NCI-H2081 treated with DMSO at 0.1 percent for 48 hours (cell line): ENCODE measurements at places on chromosomes 3 and 15.

DNA sequence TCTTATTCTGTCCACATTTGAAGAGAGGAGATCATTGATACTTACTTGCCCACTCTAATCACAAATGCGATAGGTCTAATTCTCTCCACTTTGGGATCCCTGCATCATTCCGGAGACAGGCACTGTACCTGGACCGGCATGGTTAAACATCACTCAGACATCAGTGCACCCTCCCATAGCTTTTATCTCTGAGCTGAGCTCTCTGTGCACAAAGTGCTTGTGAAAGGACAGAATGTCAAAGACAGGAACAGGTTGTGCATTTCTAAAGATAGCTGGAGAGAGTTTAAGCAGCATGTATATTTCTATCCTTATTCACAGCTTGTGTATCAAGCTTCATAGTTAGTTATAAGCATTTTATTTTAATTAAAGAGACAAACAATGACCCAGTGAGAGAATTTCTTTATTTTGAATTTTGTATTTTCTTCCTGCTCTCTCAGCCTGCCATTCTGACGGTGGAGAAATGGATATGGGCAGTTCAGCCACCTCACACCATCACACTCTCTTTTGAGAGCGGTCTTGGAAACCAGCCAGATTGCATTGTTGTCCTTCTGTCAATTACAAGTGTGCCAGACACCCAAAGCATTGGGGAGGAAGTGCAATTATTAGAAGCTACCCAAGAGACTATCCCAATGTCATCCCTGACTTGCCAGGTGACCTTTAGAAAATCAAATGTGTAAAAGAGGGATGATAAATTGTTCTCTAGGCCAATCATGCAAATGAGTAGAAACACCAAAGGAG lies 65.2 kb upstream of the CHL1 start:
- no peak for DNase-seq

DNA sequence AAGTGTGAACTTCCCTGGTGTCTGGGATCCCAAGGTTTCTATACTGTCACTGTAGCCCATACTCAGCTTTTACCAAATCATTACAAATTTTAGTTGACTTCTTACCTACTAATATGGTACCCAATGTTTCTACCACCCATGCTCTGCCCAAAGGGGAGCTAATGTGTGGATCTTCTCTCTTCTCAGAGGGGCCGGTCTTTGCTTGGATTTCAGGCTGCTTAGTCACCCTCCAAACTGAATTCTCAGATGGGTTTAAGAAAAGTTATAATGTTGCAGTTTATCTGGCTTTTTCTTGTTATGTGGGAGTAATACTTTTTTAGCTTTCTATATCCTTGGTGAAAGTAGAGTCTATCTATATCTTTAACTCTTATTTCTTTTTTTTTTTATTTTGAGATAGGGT lies 67.1 kb upstream of the AKAP13 start:
- DNase-seq = no peak

GRCh38 chr3:61181874-61182273 lies 69.4 kb downstream of the FHIT start:
- DNase-seq = no peak

GRCh38 chr15:89575656-89576416 lies 567 bp downstream of the TICRR start:
- DNase-seq = no peak

DNA sequence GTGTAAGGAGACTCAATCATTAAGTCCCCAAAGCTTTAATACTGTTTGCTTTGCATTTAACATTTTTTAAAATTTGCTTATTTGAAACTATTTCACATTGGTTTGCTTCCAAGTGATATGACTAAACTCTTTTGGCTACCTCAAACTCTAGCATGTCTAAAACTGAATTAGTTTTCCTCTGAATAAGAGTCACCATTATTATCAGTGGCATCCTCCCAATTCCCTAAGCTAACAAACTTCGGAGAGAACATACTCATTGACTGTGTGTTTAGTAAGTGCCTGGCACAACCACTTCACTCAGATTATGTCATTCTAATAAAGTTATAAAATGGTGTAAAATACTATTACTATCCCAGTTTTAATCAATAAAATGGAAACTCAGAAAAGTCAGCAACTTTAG lies 21.9 kb downstream of the ATOSA start:
- DNase-seq = no peak

DNA sequence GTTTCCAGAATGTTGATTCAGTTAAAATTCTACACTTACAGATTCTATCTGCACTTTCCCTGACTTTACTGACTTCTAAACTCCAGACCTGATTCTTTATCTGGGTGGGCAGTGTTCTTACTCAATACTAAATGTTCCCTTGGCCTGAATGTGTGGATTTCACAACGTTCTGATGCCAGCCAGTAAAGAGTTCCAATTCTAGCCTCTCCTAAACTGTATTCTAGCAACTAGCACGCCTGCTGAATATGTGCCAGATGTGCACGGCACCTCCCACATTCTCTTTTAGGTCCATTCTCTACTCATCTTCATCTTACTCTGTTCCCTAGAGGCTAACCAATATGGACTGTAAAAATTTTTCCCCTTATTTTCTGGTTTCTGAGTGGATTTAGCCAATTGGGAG lies 479.5 kb upstream of the AGTR1 start:
- DNase-seq = no peak

DNA sequence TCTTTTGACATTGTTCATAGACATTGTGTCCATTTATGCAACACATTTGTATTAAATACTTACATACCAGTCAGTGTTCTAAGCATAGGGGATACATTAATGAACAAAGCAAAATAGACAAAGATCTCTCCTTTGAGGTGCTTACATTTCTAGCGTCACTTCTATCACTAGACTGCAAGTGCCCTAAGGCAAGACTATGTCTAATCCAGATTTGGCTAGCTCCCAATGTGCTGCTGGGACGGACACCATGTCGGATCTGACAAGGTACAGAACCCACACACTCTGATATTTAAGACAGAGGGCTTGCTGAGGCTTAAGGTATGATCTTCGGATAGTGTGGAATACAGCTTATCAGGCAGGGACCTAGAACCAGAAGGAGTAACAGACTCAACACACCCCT lies 41.4 kb downstream of the MYLK start:
- DNase-seq = no peak

DNA sequence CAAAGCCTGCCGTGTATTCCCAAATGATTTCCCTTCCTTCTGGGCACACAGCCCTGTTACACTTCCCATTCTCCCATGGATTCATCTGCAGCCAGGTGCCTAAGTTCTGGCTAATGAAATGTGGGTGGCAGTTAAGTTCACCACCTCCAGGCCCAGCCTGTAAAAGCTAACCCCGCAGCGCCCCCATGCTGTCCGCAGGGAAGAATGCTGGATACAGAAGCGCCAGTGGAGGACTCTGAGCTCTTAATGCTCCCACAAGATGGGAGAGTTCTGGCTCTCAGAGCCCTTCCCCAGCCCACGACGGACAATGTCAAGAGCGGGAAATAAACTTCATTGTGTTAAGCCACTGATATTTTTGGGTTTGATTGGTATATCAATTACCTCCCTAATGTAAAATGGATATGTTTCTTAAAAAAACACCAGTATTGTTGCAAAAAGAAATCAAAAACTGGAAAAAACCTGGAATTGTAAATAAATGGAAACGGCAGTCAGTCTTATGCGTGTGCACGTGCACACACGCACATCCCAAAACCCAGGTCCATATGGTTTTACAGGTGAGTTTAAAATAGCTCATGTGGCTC lies 37.7 kb upstream of the FGD5 start:
- DNase-seq = no peak

- no peak for DNase-seq
These were observed 62.1 kb upstream of the XCR1 start for GRCh38 chr3:46089237-46090011.

- no peak for DNase-seq
These were observed 163.1 kb downstream of the ZNF385D start for GRCh38 chr3:21587894-21588293.

DNA sequence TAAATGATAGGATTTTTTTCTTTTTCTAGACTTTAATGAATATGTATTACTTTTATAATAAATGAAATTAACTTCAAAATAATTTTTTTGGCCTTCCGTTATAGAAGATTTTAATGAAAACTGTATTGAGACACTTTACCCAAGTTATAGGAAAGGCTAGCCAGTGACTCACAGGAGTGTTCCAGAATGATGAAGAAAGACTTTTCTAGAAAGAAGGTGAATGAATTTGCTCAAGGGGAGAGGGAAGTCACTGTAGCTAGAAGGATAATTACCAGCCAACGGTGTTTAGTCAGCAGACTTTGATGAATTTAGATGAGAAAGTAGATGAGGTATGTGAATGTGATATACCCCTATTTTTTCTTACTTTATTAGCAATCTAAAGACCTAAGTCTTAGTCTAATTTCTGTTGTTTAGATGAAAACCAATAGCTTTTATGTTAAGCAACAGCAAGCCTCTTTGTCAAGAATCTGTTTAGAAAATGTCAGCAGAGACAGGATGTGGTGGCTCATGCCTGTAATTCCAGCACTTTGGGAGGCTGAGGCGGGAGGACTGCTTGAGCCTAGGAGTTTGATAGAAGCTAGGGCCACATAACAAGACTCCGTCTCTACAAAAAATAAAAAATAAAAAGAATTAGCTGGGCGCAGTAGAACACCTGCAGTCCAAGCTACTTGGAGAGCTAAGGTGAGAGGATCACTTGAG lies 3.2 kb downstream of the ALAS1 start:
- no peak for DNase-seq

DNA sequence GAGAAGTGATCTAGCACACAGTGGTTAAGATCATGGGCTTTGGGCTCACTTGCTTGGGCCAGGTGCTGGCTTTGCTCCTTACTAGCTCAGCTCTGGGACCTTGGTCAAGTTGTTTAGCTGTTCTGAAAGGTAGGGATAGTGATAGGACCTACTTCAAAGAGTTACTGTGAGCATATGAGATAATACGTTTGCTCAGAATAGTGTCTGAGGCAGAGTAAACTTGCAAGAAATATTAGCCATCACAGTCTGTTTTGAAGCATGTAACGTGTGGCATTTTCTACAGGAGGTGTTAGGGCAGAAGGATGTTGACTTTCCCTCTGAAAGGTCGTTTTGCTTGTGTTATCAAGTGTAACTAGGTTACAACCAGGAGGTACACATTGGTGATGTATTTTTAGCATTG lies 34.5 kb upstream of the NFKBIZ start:
- DNase-seq = no peak

- no peak for DNase-seq
These were observed 24.8 kb downstream of the TPM1 start for GRCh38 chr15:63067306-63067705.

DNA sequence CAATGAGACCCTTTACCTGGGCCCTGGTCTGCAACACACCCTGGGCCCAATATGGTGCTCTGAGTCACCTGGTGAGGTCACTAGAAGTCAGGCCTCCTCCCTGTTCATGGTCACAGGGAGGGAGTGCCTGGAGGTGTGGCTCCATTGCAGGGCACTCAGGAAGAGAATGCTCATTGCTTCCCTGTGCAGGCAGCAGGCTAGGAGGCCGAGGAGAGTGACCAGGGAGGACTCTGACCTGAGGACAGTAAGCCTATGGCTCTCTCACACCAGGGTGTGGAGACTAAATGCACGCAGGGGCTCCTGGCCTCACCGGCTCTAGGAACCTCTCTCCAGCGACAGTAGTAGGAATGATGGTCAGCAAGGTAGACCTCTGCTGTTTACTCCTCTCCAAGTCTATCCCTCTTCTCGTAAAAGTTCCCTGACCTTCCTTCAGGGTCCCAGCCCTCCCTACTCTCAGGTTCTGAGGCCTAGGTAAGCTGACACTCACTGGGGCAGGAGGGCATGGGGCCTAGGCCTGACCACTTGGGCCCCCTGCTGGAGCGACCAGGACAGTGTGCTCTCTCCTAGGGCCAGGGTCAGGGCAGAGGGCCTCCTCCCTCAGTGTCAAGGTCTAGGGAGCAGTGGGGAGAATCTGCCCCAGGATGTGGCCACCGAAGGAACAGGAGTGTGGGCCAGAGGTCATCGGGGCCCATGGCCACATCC lies 9.6 kb upstream of the SLCO2A1 start:
- no peak for DNase-seq

DNA sequence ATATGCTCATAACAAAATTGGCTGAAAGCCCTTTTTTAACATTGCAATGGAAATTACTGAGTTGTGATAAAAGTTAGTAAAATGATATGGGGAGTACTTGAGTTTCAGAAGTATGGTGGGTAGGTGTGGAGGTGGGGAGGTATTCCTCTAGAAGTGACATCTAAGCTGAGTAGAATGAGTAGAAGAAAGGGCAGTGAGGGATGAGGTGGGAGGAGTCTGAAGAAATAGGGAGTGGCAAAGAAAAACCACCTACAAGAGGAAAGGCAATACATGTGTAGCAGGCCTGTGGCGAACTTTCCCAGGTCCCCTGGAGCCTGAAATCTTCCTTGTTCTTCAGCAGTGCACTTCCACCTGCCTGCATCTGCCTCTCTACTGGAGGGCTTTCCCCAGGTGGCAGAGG lies 52.8 kb upstream of the DIPK2A start:
- DNase-seq = no peak

GRCh38 chr3:146047485-146047884 lies 113.5 kb downstream of the PLOD2 start:
- no peak for DNase-seq

DNA sequence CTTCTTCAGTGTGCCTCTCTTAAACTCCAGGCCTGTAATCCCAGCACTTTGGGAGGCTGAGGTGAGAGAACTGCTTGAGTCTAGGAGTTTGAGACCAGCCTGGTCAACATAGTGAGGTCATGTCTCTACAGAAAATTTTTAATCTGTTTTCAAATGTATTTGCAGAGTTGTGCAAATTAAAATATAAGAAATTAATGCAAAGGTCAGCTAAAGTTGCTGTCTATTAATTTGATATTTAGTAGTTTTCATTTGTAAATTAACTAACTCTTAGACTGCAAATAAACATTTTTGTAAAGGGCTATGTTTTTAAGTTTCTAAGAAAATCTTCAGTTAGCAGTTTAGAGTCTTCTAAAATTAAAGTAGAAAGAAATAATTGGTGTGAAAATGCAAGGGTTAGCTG lies 99.9 kb upstream of the TJP1 start:
- DNase-seq = no peak

- no peak for DNase-seq
These were observed 269.8 kb upstream of the TMC3 start for GRCh38 chr15:81643771-81644170.

DNA sequence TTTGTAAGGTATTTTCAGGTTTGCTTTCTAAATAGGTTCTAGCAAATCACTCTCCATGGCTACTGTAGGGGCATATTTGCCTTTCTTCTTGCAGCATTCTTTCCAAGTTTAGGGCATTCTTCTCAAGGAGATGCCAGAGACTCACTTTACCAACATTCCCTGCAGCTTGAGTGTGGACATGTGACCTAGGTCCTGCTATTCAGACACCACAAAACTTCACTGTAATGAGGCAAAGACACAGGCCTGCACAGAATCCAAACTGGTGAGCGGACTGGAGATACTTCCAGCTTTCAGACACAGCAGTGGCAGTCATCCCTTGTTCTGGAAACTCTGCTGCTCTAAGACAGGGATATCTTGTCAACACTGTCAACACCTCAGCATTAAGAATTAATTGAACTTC lies 146.4 kb upstream of the PFN2 start:
- no peak for DNase-seq
